HCEC 1CT (cell line): ENCODE measurements at places on chromosomes 2 and 18.

GRCh38 chr18:47526147-47526546 is 274.7 kb upstream of the SKOR2 start:
- no peak for DNase-seq

DNA sequence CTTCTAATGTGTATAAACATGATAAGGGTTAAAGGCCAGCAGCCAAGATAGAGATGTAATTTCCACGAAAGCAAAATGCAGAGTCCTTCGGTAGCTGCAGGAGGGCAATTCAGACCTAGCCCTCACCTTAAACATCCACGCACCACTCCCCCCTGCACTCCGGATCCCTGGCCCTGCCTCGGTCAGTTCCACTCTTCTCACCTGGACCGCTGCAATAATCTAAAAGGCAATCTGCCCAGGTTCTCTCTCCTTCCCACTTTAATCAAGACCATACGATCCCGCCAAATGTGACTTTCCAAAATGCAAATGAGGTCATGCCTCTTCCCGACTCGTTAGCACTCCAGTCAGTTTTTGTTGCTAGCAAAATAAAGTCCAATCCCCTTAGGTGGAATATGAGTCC is 485.2 kb downstream of the EIPR1 start:
- no peak for DNase-seq

DNA sequence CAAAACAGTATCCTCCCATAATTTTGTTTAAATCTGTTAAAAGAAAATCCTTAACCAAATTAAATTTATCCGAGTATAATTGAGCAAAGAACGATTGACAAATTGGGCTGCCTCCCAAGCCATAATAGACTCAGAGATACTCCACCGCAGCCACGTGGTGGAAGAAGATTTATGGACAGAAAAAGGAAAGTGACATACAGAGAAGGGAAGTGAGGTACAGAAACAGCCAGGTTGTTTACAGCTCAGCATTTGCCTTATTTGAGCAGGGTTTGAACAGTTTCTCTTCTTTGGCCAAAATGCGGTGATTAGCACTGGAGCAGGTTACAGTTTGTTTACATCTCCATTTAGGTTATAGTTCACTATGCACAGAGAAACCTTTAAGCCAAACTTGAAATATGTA is 60.8 kb downstream of the KYNU start:
- DNase-seq: no peak

DNA sequence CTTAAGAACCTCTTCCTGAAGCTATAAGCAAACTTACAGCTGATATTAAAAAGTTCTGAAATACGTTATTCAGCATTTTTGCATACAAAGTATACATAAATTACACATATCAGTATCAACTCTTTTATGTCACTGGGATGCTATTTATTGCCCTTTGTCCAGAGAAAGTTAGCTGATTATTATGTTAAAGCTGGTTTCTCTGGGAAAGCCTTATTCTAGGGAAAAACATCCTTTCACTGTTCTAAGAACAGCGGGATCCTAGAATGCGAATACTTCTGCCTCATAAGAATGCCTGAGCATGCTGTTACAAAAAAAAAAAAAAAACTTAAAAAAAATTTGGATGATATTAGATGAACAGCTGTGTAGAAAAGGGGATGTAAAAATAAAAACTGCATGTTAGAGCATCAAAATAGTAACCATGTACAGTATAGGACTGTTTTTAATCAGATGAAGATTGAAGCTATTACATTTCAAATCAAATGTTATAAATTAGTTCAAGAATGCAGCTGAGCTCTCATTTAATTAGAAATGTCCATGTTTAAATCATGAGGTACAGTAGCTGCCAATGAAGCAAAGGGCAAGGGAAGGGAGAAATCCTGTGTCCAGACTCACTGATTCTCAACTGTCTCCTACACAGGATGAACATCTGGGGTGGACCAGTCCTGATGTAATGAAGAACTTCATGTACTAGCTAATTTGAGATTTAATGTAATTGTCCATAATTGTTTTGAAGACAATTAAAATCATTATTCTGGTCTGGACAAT is 8.2 kb downstream of the FTCDNL1 start:
- DNase-seq: no peak

DNA sequence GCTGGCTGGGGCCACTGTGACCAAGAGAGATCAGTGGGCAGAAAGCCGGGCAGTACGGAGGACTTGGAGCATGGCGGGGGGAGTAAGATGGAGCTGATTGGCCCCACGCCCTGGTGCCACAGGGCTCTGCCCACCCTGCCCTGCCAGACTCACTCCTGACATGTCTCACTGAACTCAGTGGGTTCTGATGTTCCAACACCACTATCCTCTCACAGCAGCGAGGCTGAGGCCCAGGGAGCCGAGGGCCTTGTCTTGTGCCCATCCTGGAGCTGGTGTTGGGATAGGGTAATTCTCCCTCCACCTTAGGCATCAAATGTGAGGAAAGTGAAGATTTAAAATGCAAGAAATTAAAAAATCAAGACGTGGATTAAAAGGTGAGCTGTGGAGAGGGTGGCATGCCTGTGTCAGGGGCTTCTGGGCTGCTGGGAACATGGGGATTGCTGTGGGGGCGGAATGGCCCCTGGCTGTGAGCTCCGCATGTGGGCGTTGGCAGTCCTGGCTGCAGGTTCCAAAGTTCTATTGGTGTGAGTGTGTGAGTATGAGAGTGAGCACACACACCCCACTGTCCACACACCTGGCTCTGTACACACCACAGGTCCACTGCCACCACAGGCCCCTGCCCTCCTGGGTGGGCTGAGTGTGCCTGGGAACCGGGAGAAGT is 283.5 kb upstream of the HS6ST1 start:
- no peak for DNase-seq

GRCh38 chr2:170243118-170243837 is 65.3 kb downstream of the MYO3B start:
- DNase-seq: no peak

DNA sequence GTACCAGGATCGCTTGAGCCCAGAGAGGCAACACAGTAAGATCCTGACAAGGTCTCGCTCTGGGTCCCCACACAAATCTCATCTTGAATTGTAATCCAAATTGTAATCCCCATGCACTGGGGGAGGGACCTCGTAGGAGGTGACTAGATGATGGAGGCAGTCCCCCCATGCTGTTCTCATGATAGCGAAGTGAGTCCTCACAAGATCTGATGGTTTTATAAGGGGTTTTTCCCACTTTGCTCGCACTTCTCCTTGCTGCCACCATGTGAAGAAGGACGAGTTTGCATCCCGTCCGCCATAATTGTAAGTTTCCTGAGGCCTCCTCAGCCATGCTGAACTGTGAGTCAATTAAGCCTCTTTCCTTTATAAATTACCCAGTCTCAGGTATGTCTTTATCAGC is 46.0 kb upstream of the SERTAD2 start:
- no peak for DNase-seq

- DNase-seq: no peak
Measured at GRCh38 chr2:6864923-6865345, 773 bp downstream of the CMPK2 start.

GRCh38 chr18:48230467-48231113 is 178.6 kb downstream of the ZBTB7C start:
- peak; percentile 50 for DNase-seq

GRCh38 chr2:11701206-11701605 is 31.2 kb upstream of the NTSR2 start:
- no peak for DNase-seq
